Stimulated activated CD4-positive, alpha-beta T cell treated with anti-CD3 and anti-CD28 coated beads, Interleukin-12 subunit alpha, Interleukin-12 subunit beta, amount 100 ng/mL, for 24 hours (primary cell): ENCODE measurements at places on chromosomes 1 and 21.
A peak's percentile ranks its signal among the peaks of the same experiment; 100 is the strongest.

DNA sequence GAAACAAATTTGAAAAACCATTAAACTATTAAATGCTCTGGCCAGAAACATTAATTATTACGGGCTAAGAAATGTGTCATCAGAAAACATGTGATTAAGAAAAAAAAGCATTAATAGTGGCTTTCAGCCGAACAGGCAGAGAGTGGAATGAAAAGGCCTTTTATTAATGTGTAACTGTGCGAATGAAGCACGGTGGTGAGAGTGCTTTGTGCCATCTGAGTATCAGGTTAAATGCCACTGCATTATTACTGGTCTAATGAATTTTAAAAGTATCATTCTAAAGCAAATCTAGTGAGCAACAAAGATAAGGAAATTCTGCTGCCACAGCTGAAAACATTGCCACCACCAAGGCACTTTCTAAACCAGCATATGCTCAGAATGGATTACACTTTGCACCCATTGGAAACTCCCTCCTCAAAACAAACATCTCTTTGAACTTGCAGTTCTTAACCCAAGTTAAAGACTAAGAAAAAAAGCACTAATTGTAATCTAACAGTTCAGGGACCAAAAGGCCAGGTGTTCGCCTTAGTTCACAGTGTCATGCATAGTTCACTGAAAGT lies 30.0 kb upstream of the SSX2IP start:
- no peak for DNase-seq

- peak; percentile 58 for DNase-seq
Measured at GRCh38 chr1:41516168-41517061, 31.9 kb upstream of the EDN2 start.

GRCh38 chr1:113653741-113654140 lies 105.5 kb downstream of the PHTF1 start:
- no peak for DNase-seq

DNA sequence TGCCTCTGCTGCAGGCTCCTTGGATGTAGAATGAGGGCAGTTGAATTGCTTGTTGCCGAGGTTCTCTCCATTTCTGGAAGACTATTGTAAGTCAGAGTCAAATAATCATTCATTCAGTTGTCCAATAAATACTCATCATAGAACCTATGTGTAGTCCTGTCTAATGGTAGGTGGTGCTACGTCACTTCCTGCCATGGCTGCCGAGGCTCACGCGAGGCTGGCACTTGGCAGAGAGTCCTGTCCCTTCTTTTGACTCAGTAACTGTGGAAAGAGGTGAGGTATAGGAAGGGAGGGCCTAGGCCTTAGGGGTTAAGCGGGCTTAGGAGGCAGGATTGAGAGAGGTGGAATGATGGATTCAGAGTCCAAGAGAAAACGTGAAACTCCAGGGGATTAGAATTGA lies 9.7 kb downstream of the ADARB1 start:
- DNase-seq, result no peak

- DNase-seq, result no peak
Measured at GRCh38 chr1:209861242-209861641, 33.5 kb downstream of the UTP25 start.

DNA sequence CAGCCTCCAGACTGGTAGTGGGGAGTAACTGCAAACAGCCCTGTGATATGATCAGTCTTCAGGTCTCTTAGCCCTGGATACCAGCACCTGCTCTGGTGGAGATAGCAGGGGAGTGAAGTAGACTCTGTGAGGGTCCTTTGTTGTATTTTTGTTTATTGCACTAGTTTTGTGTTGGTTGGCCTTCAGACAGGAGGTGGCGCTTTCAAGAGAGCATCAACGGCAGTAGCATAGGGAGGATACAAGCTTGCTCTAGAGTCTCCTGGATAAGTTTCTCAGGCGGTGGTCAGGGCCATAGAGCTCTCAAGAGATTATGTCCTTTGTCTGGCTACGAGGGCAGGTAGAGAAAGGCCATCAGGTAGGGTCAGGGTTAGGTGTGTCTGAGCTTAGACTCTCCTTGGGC lies 116.4 kb downstream of the USH2A start:
- no peak for DNase-seq

GRCh38 chr21:44065428-44065827 lies 41.8 kb upstream of the PWP2 start:
- peak; percentile 58 for DNase-seq

DNA sequence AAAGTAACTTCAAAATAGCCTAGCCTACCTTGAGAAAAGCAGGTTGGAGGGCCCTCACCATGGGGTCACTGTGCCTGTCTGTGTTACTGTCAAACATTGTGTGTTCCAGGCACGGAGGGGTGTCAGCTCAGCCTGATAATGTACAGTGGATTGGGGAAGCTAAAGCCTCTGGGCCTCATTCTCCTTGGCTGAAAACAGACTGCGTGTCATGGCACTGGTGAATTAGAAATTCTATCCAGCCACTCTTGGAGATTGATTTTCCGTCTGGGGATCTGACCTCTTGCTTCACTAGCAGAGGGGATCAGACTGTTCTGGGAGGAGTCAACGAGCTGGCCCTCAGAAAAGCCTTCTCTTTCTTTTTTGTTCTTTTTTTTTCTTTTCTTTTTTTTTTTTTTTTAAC lies 123.5 kb upstream of the HOOK1 start:
- DNase-seq, result no peak
